Stimulated activated naive CD4-positive, alpha-beta T cell treated with Interleukin-2 at 50 U/mL for 16 hours (primary cell): ENCODE measurements at places on chromosomes 6 and 20.

- DNase-seq = no peak
These were observed 158.6 kb upstream of the TNFAIP3 start for GRCh38 chr6:137708481-137708880.

- no peak for DNase-seq
These were observed 37.3 kb downstream of the TRAM2 start for GRCh38 chr6:52539607-52540006.

- DNase-seq = no peak
These were observed 16.7 kb downstream of the TAB2 start for GRCh38 chr6:149334201-149334600.

GRCh38 chr20:54173653-54174456 lies at the start of gene CYP24A1:
Gene CYP24A1, minus strand, starts transcription at chr20:54173986. Its CDS starts 407 bp downstream, at chr20:54173579.
- no peak for DNase-seq

DNA sequence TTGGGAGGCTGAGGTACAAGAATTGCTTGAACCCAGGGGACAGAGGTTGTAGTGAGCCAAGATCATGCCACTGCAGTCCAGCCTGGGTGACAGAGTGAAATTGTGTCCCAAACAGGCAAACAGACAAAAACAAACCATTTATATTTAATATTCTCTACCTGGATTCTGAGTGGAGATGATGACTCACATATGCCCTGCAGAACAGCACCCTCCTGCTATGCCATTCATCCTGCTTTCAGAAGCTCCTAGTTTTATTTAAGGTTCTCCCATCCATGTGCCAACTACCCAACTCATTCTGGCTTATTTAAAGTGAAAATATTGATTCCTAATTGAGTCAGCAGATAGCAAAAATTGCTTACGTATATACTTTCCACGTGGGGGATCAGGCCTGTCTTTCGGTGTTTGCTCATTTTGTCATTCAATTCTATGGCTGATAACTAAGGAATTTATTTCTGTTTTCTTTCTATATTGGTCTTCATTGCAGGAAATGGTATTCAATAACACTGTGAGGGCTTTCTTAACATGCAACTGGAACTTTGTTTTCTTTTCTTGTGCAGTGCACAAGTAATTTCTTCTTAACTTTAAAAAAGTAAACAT lies 459.1 kb upstream of the JAG1 start:
- DNase-seq = no peak

DNA sequence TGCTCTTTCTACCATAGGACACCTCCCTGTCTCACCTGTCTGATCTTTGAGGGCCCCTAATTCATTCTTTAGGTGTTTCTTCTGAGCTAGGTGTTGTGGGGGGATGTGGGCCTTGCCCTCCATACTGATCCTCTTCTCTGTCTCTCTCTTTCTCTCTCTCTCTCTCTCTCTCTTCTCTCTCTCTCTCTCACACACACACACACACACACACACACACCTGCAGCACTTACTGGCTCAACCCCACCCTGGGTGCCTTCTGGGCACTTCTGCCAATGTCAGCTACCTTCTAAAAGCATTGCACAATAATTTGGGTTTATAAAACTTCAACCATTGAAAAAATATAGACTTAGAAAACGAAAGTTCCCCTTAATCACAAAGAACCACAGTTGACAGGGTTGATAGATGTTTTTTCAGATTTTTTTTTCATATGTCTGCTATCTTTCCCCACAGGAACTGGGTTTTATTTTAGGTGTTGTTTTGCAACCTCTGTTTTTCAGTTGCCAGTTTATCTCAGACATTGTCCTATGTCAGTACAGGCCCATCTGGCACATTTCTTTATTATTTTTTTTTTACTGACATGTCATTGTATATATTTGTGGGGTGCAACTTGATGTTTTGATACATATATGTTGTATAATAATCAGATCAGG lies 28.1 kb downstream of the PKIG start:
- no peak for DNase-seq

DNA sequence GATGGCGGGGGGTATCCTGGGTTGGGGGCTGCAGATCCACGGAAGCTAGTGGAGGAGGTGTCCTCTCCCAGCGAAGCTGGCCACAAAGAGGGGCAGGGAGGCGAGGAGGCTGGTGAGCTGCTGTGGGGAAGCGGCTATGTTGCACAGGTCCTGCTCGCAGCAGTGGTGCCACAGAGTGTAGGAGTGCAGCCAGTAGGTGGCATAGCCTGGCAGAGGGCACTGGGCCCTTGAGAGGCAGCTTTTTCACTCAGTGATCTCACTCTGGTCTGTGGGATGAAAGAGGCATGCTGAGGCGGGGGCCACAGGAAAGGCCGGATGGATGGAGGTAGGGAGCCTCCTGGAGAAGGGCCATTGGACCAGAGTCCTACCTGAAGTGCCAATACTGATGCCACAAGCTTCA lies 2.9 kb upstream of the LY6G6D start:
- no peak for DNase-seq

GRCh38 chr6:42334870-42335269 lies 116.9 kb downstream of the TRERF1 start:
- no peak for DNase-seq
